ENCODE measurements at places on chromosomes 12 and 14.

GRCh38 chr12:119699199-119699760 is 31.3 kb downstream of the PRKAB1 start:
- no peak for DNase-seq

DNA sequence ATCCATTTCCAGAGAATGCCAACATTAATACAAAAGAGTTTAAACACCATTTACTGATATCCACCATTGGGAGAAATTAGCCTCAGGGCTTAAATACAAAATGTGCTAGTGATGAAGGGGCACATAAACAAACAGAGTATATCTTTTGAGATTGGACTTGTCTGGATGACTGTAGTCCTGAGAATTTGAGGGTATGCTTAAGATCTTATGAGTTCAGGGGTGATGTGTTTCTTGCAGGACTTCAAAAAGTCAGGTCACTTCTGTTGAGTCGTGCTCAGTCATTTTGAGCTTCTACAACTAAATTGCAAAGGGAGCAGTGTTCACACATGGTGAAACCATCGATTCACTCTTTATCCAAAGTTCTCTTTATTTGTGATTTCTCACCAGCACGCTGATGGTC is 425.7 kb downstream of the ATP23 start:
- DNase-seq = no peak

- no peak for DNase-seq
Observed at GRCh38 chr12:108043286-108043685, 85.8 kb upstream of the WSCD2 start.

DNA sequence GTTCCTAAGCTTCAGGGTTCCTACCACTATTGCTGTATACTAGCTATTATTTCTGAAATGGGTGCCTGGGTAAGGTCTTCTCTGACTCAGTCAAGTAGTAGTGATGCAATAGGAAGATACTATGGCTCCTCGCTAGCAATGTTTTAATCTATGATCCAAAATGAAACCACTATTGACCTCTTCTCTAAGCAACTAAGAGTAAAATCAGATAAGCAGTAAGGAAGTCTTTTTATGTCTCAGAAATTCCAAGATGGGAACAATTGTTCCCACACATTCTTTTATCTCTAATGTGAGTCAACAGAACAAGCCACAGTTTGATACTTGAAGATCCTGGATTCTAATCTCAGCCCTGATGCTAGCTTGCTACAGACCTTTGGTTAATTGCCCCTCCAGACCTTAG is 45.1 kb downstream of the AREL1 start:
- no peak for DNase-seq

- no peak for DNase-seq
Observed at GRCh38 chr14:103871596-103872480, 24.5 kb upstream of the PPP1R13B start.

DNA sequence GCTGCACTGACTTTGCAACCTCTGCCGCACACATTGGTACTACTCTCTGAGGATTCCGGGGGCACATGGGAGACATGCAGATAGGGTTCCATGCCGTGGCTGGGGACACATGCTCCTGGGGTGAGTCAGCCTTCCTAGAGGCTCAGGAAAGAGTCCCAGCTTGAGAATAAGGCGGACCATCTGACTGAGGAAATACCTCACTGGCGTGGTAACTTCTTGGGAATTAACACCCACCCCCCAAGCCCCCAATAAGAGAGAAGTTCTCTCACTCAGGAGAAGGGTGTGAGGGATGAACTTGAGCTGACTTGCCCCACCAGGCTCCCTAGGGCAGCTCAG is 23.2 kb downstream of the PLXNC1 start:
- no peak for DNase-seq

- no peak for DNase-seq
Observed at GRCh38 chr14:45785240-45785639, 532.2 kb upstream of the MIS18BP1 start.

DNA sequence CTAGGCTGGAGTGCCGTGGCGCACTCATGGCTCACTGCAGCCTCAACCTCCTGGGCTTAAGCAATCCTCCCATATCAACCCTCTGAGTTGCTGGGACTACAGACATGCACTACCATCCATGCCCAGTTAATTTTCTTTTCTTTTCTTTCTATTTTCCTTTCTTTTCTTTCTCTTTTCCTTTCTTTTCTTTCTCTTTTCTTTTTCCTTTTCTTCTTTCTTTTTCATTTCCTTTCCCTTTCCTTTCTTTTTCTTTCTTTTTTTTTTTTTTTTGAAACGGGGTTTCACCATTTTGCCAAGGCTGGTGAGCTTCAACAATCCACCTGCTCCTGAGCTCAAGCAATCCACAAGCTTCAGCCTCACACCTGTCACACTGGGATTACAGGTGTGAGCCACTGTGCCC is 60.1 kb upstream of the ACSS3 start:
- no peak for DNase-seq

GRCh38 chr12:72829838-72830237 is 557.7 kb downstream of the TRHDE start:
- no peak for DNase-seq

DNA sequence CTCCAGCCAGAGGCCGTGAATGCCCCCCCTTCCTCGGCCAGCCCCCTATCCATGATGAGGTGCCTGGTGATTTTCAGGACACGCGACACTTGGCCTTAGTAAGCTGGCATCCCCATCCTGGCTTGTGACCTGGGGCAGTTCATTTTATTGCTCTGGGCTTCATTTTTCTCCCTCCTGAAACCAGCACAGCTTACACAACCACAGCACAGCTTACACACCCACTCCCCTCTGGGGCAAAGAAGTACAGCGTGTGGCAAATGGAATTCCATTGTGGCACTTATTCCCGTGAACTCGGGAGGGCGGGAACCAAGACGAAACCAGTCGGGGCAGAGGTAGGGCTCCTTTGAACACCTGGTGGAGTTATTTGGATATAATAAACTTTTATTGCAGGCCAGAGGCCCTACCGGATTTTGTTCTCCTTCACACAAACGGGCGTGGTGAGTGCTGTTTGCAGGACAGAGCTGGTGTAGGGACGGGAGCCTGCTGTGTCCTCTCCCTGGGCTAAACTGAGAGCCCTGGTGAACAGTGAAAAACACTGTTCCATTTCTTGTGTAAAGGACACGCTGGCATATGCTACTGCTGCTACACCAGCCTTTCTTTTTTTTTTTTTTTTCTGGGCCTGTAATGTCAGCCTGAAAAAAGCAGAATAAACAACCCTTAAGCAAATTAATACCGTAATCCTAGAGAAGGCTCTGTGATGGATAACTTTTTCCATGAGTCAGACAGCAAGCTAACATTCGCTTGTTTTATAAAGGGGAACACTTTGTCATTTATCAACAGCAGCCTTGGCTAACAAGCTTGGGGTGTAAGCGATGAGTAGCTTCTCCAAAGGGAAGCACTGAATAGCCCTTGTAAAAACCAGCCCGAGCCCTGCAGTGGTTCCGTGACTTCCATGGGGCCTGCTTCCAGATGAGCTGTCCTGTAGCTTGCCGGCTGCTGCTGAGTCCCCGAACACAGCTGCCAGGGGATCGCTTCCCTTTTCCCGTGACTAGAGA is 29.3 kb downstream of the CD9 start:
- DNase-seq = no peak

GRCh38 chr12:69161829-69162228 is 77.5 kb upstream of the CPSF6 start:
- no peak for DNase-seq

GRCh38 chr14:43161477-43161876 is 1345.6 kb downstream of the FSCB start:
- no peak for DNase-seq

DNA sequence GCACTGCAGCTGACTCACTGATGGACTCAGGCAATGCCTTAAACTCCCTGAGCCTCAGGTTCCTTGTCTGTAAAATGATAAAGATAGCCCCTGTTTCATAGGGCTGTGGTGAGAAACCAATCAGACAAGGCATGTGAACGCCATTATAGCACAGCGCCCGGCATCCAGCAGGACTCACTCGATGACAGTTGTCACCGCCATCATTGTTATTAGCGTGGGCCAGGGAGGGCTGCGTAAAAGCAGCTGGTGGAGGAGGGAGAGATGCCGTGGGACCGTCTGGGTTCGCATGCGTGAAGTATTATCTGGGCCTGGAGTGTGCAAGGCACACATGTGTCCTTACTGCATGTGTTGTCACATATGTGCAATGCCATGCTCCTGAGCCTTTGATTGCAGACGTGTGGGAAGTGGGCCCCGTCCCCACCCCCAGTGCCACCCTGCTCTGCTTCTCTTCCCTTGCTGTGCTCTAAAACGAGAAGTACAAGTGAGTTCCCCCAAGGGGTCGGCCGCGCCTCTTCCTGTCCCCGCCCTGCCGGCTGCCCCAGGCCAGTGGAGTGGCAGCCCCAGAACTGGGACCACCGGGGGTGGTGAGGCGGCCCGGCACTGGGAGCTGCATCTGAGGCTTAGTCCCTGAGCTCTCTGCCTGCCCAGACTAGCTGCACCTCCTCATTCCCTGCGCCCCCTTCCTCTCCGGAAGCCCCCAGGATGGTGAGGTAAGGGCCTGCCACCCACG is at the start of gene PTPN6:
Gene PTPN6, plus strand, starts transcription at position 546 of the 730 bp plus-strand sequence. Its CDS starts 157 bp downstream, at position 703.
- DNase-seq = no peak

- no peak for DNase-seq
Observed at GRCh38 chr12:47616440-47616839, 89.4 kb downstream of the RPAP3 start.

GRCh38 chr12:53355121-53355520 is 19.0 kb upstream of the SP7 start:
- no peak for DNase-seq

DNA sequence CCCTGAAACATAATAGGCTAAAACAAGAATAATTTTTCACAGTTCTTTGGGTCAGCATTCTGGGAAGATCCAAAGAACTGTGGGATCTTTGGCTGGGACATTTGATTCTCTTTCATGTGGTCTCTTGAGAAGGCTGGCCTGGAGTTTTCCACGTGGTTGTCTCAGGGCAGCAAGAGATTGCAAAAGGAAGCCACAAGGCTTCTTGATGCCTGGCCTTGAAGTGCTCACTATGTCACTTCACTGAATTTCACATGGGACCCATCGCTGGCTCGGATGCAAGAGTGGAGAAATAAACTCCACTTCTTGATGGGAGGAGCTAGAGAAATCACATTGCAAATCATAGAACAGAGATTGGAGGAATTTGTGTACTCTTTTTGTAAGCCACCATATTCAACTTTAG is 343.4 kb downstream of the MED13L start:
- DNase-seq = no peak

GRCh38 chr14:31567655-31568054 is 6.5 kb downstream of the NUBPL start:
- DNase-seq = no peak

DNA sequence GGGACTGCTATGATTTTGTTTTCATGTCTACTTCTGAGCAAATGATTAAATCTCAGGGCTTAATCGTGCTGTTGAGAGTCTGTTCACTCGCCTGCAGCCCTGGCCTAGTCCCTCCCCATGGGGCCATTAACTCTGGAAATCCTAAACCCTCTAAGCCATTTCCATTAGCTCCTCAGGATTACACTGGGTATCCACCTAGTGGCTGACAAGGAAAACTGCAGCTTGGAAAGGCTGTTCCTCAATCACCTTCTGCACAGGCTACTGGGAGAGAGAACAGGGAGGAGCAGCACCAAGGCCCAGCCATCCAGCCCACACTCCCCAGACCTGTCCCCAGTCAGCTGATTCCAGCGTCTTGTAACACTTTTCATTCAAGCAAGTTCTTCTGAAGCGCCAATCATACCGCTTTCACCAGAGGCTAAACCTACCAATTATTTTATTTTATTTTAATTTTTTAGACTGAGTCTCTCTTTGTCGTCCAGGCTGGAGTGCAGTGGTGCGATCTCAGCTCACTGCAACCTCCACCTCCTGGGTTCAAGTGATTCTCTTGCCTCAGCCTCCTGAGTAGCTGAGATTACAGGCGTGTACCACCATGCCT is 48.7 kb downstream of the NEUROD4 start:
- no peak for DNase-seq

DNA sequence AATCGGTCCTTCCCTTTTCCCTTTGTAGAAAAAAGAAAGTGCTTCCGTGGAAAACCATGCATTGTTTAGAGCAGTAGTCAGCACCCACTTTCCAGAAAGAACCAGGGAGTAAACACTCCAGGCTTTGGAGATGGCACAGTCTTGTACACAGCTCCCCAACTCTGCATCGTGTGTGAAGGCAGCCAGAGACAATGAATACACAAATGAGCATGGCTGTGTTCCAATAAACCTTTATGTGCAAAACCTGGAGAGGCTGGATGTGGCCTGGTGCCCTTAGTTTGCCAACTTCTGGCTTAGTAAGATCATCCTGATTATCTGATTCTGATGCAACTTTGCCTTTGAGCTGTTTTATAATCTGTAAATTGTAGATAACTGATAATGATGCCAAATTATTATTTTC is 463.4 kb upstream of the TMEM132C start:
- no peak for DNase-seq

DNA sequence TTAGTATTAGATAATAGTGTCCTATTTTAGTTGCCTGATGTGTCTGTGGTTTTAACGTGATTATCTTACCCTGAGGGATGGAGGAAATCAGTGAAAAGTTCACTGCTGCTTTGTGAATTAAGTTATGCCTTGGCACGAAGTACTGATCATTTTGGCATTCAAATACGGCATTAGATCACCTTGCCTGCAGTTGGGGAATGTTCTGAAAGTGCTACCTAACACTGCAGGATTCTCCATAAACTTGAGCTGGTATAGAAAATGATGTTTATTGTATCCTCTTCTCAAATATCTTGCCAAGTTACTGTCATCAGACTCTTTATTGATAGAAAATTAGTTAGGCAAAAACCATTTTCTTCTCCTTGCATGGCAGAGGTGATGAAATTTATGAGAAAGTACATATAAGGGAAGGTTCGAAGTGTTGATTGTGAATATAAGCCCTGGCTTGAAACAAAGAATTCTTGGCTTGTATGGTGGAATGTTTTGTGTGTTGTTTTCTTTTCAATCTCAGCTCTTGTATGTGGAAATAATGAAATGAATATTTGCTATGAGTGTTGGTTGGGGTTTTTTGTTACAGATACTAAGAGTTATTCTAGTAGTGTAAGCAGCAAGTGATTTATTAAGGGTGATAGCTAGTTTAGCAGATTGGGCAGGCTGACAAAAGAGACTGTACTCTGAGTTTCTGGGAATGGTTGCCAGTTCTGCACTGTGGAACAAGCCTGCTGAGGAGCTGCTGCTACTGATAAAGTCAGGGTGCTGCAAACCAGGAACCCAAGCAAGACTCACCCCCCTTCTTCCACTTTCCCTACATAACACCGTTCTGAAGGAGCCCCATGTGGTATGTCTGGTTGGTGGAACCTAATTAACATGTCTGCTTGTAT is 448.3 kb downstream of the PCNX1 start:
- no peak for DNase-seq

DNA sequence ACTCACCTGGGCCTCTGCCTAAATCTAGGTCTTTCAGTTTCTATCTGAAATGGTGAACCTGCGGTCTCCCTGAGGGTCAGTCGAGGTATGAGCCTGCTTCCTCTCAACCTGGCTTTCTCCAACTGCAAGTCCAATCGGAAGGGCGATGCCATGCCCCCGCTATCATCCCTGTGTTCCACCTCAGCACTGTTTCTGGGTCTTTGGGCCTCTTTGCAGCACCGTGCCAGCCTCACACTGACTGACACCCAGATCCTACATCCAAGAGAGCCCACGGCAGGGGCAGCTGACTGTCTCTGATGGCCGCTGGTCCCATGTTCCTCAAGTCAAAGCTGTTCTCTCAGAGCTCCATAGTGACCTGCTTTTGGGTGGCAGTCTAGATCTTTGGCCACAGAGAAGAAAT is 120.7 kb downstream of the PAPOLA start:
- DNase-seq = no peak

- DNase-seq = no peak
Observed at GRCh38 chr14:99055019-99055418, 217.0 kb downstream of the BCL11B start.

Measured in HS-27A (cell line).